ENCODE measurements at places on chromosomes 2 and 18.
A peak's percentile ranks its signal among the peaks of the same experiment; 100 is the strongest.

GRCh38 chr2:160239436-160239835 lies 39.4 kb upstream of the ITGB6 start:
- no peak for DNase-seq

GRCh38 chr2:215619989-215620388 lies 184.1 kb upstream of the FN1 start:
- DNase-seq = no peak

- peak; percentile 65 for DNase-seq
These were observed 16.4 kb upstream of the HNMT start for GRCh38 chr2:137947728-137948336.

GRCh38 chr18:57959278-57959677 lies 84.7 kb upstream of the NEDD4L start:
- no peak for DNase-seq

Data from smooth muscle cell of the brain vasculature (primary cell).